Ovary (tissue), 10 donors: ENCODE measurements at places on chromosomes 3 and 15. TPM values are rescaled to one million over a fixed set of nuclear protein-coding genes. Genes with fewer than 3 reads are reported as not detected.

DNA sequence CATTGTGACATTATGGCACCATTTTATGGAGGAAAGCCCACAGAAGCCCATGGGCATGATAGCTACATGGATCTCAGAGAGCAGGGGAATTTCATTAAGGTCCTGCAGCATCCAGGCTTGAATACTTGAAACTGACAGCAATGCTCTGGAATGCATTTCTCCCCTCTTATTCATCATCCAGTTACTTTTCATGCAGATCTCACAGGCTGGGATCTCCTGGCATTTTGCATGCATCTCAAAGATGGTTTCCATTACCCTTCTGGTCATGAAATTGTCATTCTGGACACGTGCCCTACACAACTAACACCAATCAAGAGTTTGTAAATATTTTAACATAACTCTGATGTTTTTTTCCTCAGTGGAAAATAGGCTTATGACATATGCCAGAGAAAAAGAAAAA, 32.4 kb downstream of the VGLL3 start:
- H3K36me3 ChIP-seq = no peaks in the 10 kb centered on the region
- H3K27me3 ChIP-seq = no peaks in the 10 kb centered on the region
- no peaks in the 10 kb centered on the region for H3K4me1 ChIP-seq

The SPINT1 gene
- 22.9 TPM for total RNA-seq

The BSN gene
- total RNA-seq = 2.2 TPM

The ZIC1 gene
- not detected for total RNA-seq

GRCh38 chr3:32147509-32147908, 41.1 kb downstream of the GPD1L start:
- no peaks in the 10 kb centered on the region for H3K36me3 ChIP-seq
- no peaks in the 10 kb centered on the region for H3K4me1 ChIP-seq
- DNase-seq = no peak
- no peak overlapping the region for H3K27ac ChIP-seq
- H3K4me3 ChIP-seq = no peak overlapping the region
- no peaks in the 10 kb centered on the region for H3K27me3 ChIP-seq

DNA sequence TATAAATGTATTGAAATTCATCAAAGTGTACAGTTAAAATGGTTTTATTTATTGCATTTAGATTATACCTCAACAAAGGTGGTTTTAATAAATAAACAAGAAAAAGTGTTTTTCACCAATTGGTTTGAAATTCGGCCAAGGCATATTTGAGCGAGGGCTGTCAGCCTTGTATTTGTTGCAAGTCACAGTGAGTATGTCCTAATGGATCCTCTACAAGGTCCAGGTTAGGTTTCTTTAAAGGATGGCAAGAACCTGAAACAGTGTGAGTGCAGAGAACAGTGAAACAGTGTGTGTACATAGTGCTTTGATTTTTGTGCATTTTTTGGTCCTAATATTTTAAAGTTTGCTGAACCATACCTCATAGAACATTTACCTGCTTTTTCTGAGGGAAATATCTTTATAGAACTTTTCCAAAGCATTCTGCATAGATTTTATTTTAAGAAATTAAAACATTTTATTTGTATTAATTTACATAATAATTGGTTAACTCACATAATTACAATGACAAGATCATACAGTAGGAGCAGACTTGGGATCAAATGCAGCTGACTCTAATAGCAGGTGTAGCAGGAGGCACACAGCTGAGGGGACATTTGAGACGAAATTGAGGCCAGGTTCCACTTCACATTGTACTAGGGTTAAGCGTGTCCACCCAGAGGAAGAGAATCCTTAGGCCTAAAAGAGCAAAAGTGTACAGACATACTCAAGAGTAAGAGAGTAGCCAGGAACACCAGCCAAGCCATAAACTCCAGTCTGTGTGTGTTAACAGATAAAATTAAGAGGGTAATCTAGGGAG, 428.8 kb upstream of the TPRG1 start:
- H3K4me3 ChIP-seq = no peak overlapping the region
- no peaks in the 10 kb centered on the region for H3K36me3 ChIP-seq
- no peaks in the 10 kb centered on the region for H3K4me1 ChIP-seq

DNA sequence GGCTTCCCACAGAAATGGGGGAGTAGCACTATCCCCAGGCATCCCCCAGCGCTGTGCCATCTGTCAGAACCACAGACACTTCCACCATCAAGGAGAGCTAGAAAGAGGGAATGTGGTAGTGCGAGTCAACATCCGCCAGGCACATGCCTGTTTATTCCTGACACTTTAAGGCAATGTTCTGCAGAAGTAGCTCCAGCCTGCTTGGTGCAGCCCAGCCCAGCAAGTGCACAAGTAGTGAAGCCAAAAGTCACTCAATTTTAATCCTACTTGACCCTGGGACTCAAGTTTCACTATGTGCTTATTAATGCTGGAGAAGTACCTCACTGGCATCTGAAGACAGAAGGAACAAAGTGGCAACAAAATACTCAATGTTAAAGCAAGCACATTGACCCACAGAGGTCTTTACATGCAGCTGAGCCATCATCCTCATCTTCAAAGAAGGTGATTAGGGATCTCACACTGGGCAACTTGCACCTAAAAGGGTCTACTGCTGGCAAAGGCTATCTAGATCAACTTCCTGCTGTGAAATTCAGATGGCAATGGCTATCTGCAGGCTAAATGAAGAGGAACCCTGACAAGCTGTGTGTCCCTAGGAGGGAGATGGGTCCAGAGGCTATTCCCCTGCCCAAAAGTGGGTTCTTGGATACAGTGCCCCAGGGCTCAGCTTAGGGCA, 61.4 kb upstream of the CLDN18 start:
- H3K36me3 ChIP-seq = no peaks in the 10 kb centered on the region
- H3K27me3 ChIP-seq = no peaks in the 10 kb centered on the region
- H3K27ac ChIP-seq = no peak overlapping the region
- DNase-seq = no peak

DNA sequence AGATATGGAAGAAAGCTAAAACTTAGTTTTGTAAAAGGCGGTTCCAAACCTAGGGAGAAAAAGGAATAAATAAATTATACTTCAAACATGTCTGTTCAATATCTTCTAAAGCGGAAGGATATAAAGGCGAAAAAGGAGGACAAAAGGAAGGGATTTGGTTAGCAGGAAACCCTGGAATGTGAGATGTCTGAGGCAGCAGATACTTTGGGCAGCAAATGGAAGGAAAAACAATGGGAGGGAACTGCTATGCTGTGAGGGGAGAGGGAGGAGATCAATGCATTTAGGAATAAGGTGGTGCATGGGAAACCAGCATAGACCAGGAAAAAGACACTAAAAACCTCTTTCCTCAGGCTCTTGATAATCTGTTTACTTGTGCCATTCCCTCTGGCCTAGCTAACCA, 120.8 kb downstream of the DNAH12 start:
- H3K4me1 ChIP-seq = no peaks in the 10 kb centered on the region
- H3K36me3 ChIP-seq = no peaks in the 10 kb centered on the region
- H3K27ac ChIP-seq = no peak overlapping the region
- H3K27me3 ChIP-seq = no peaks in the 10 kb centered on the region

DNA sequence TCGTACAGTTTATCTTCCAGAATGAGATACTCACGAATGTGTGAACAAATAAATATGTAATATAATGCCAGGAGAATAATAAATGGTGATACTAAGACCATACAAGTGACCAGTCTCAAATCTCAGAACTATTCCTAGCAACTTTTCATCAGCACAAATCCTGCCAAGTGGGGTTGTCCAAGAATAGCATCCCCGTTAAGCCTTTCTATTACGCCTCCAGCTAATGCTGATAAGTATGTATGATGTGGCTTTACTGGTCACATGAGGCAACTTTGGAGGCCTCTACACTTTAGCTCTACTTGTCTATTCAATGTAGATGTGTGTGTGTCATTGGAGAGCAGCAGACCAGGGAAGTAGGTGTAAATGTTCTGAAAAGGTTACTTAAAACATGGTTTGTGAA, 129.5 kb downstream of the KCNMB2 start:
- no peaks in the 10 kb centered on the region for H3K36me3 ChIP-seq
- H3K27ac ChIP-seq = no peak overlapping the region
- no peaks in the 10 kb centered on the region for H3K4me1 ChIP-seq
- no peak for DNase-seq
- no peaks in the 10 kb centered on the region for H3K27me3 ChIP-seq

The CCDC54 gene
- not detected for total RNA-seq

The MESP1 gene
- total RNA-seq = 1.3 TPM

- H3K4me1 ChIP-seq = no peaks in the 10 kb centered on the region
- peak within 1 kb of the TSS; percentile 55 for H3K4me3 ChIP-seq
- H3K27me3 ChIP-seq = no peaks in the 10 kb centered on the region
- peak; percentile 81 for DNase-seq
- peak within 1 kb of the TSS; percentile 84 for H3K27ac ChIP-seq
Measured at GRCh38 chr3:54122324-54123002, at the start of gene CACNA2D3. Gene CACNA2D3, plus strand, starts transcription at chr3:54122552.

DNA sequence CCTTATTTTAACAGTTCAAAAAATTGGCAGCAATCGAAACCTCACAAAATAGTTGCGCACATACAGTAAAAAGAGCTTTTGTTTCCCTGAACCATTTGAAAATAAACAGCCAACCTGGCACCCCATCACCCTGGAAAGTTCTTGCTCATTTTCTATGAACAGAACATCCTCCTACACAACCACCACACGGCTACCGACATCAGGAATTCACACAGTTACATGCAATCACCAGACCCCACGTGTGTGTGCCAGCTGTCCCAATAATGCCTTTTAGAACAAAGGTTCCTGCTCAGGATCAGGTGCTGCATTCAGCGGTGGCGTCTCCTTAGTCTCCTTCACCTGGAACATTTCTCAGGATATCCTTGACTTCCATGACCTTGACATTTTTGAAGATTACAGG, 186.5 kb downstream of the KLF13 start:
- H3K27ac ChIP-seq = no peak overlapping the region
- H3K4me1 ChIP-seq = no peaks in the 10 kb centered on the region
- no peak overlapping the region for H3K4me3 ChIP-seq
- DNase-seq = no peak
- no peaks in the 10 kb centered on the region for H3K36me3 ChIP-seq
